ENCODE measurements at places on chromosomes 12 and 14. TPM values are rescaled to one million over a fixed set of nuclear protein-coding genes. Genes with fewer than 3 reads are reported as not detected.
A peak's percentile ranks its signal among the peaks of the same experiment; 100 is the strongest.

DNA sequence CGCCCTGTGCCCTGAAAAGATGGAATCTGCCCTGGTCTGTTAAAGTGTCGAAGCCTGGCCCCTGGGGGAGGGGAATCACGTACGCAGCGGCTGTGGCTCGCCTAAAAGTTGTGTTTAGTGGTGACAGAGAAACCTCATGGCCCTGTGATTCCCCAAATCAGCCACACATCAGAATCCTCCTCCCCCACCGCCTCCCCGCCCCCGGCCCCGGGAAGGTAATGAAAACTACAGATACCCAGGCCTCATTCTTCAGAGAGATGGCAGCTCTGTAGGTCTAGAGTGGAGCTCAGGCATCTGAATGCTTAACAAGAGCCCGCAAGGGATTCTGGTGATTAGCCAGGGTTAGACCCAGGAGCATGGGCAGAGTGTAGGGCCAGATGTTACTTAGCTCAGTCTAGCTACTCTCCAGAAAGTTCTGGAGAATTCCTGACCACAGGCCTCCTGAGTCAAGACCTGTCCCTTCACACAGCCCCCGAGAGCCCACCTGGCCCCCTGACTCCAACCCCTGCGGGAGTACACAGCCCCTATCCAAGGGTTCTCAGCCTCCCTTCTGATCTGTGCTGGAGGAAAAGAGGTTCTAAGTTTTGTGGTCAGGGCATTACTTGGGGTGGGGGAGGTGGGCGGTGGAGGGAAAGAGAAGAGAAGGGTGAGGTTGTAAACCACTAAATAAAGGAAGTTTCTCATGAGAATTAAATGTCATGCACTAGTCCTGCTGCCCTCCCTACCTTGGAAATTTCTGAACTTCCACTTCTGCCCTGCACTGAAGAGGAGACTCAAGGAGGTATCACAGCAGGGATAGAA lies 114.8 kb downstream of the PLXNC1 start:
- H3K36me3 ChIP-seq, result no peaks in the 10 kb centered on the region
- H3K4me3 ChIP-seq, result peak overlapping the region; percentile 77
- no peaks in the 10 kb centered on the region for H3K27me3 ChIP-seq

GRCh38 chr12:64633011-64633939 lies 23.0 kb downstream of the RASSF3 start:
- H3K27me3 ChIP-seq, result no peaks in the 10 kb centered on the region
- no peak overlapping the region for H3K27ac ChIP-seq
- H3K4me1 ChIP-seq, result peaks cover 8% of the 10 kb centered on the region
- H3K4me3 ChIP-seq, result no peak overlapping the region

- no peak within 1 kb of the TSS for H3K27ac ChIP-seq
- H3K4me1 ChIP-seq, result no peaks in the 10 kb centered on the region
- DNase-seq, result peak; percentile 70
These were observed at the start of gene CCND2 for GRCh38 chr12:4273652-4274395. CCND2 (plus strand) TSS chr12:4273762; CDS start chr12:4274041, 279 bp downstream.

GRCh38 chr12:79560225-79560889 lies 130.4 kb downstream of the PAWR start:
- H3K4me1 ChIP-seq, result peaks cover 22% of the 10 kb centered on the region
- peaks cover 20% of the 10 kb centered on the region for H3K36me3 ChIP-seq
- DNase-seq, result no peak
- no peak overlapping the region for H3K27ac ChIP-seq

DNA sequence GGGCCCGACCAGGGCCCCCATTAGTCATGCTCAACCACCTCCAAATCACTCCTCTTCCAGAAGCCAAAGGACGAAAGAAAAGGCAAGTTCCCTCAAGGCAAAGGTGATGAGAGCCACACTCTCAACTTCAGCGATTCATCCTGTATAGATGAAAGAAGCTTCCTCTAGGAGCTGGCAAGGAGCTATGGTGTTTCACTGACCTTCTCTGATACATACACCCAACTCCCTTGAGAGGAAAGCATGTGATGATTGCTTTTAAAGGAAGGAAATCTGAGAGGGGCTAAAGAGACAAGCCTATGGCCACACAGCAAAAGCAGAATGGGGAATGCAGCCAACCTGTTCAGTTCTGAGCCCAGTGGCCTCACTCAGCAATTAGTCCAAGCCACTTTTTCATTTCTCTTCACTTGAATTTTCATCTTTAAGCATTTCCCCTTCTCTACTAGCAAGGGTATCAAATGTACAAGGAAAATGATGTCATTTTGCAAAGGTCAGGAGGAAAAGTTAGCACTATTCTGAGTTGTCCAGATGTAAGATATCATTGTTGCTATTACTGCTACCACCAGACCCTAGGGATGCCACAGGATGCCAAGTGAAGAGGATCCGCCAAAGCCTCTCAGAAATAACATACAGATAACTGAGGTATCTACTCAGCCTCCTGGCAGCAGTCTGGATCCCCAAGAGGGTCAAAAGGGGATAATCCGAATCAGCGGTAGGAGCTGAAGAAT lies 82.5 kb downstream of the MAP3K9 start:
- no peak overlapping the region for H3K27ac ChIP-seq
- no peak overlapping the region for H3K4me3 ChIP-seq
- no peaks in the 10 kb centered on the region for H3K4me1 ChIP-seq
- H3K36me3 ChIP-seq, result no peaks in the 10 kb centered on the region
- no peak for DNase-seq
- peaks cover 26% of the 10 kb centered on the region for H3K27me3 ChIP-seq

The PIWIL1 gene
- total RNA-seq, result not detected

- no peak overlapping the region for H3K27ac ChIP-seq
- no peak overlapping the region for H3K4me3 ChIP-seq
- no peak for DNase-seq
- no peaks in the 10 kb centered on the region for H3K27me3 ChIP-seq
These were observed 178.0 kb downstream of the GRIP1 start for GRCh38 chr12:66500841-66501240.

All from GM23248 (cell line).